ENCODE measurements at places on chromosomes 11 and 22. TPM values are rescaled to one million over a fixed set of nuclear protein-coding genes. Genes with fewer than 3 reads are reported as not detected.

- no peak overlapping the region for H3K27ac ChIP-seq
- DNase-seq, result no peak
- peaks cover 2% of the 10 kb centered on the region for H3K27me3 ChIP-seq
- H3K4me3 ChIP-seq, result no peak overlapping the region
- H3K4me1 ChIP-seq, result peaks cover 25% of the 10 kb centered on the region
Observed at GRCh38 chr22:36753916-36754315, 22.0 kb downstream of the IFT27 start.

- peaks cover 22% of the 10 kb centered on the region for H3K4me1 ChIP-seq
- H3K27me3 ChIP-seq, result no peaks in the 10 kb centered on the region
- H3K4me3 ChIP-seq, result no peak overlapping the region
- H3K27ac ChIP-seq, result peak overlapping the region; percentile 60
- no peak for DNase-seq
- H3K36me3 ChIP-seq, result no peaks in the 10 kb centered on the region
Observed at GRCh38 chr11:128720522-128720985, 26.7 kb downstream of the FLI1 start.

GRCh38 chr11:133903875-133904817 lies 52.6 kb downstream of the IGSF9B start:
- no peaks in the 10 kb centered on the region for H3K4me1 ChIP-seq
- no peaks in the 10 kb centered on the region for H3K36me3 ChIP-seq
- H3K4me3 ChIP-seq, result no peak overlapping the region
- no peak for DNase-seq
- no peak overlapping the region for H3K27ac ChIP-seq
- H3K27me3 ChIP-seq, result no peaks in the 10 kb centered on the region

- H3K27ac ChIP-seq, result no peak overlapping the region
- H3K27me3 ChIP-seq, result peaks cover 49% of the 10 kb centered on the region
- DNase-seq, result no peak
Observed at GRCh38 chr22:23068096-23068831, 2.1 kb upstream of the GNAZ start.

The OSM gene
- 0.19 TPM for total RNA-seq

DNA sequence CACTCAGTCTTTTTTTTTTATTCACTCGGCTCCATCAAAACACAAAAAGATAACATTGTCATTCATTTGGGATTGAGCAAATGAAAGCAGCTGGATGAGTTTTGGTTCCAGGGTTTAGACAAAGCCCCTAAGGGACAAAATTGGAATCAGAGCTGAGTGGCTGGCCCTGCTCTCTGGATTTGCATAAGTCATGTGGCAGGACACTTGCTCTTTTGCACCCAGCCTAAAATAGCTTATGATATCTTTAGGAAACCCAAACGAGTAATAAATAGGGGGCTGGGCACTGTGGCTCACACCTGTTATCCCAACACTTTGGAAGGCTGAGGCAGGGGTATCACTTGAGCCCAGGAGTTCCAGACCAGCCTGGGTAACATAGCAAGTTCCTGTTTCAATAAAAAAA lies 11.0 kb upstream of the TMEM121B start:
- H3K4me3 ChIP-seq, result no peak overlapping the region
- no peaks in the 10 kb centered on the region for H3K4me1 ChIP-seq

DNA sequence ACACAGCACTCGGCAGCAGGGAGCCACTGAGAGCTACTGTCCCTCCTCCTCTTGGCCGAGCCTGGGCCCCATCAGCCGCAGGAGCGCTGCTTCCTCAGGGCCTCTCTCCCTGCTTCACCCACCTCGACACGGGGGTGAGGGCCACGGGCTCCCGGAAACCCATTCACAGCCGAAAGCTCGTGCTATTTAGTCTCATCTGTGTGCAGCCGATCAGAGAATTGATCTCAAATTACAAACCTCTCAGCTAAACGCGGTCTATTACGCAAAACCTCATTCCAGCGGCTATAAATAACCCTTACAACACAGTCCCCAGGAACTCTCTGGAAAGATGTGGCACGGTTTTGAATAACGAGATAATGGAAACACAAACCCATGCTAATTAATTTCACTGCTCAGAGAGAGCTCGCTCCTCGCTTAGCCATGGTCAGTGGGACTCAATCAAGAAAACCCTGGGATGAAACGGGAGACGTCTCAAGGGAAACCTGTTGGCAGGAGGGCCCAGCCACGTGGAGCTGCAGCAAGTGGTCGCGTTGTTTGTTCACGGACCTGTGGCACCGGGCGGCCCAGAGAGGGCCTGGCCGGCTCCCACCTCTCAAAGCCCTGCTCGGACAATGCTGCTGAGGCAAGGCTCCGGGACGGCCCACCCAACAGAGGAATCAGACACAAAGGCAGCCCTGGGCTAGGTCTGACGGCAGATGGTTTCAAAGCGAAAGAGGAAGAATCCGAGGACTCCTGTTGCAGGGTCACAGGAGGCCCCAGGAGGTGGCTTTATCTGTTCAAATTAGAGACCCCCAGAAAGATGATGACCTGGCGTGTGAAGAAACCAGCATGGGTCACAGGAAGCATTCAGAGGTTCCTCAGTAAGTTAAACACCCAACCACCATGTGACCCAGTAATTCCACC lies 210.5 kb downstream of the CTTN start:
- no peak overlapping the region for H3K4me3 ChIP-seq
- H3K27me3 ChIP-seq, result no peaks in the 10 kb centered on the region
- H3K4me1 ChIP-seq, result no peaks in the 10 kb centered on the region
- DNase-seq, result no peak

The CCDC87 gene
- total RNA-seq, result 0.19 TPM

The GAS2 gene
- 0.15 TPM for total RNA-seq

DNA sequence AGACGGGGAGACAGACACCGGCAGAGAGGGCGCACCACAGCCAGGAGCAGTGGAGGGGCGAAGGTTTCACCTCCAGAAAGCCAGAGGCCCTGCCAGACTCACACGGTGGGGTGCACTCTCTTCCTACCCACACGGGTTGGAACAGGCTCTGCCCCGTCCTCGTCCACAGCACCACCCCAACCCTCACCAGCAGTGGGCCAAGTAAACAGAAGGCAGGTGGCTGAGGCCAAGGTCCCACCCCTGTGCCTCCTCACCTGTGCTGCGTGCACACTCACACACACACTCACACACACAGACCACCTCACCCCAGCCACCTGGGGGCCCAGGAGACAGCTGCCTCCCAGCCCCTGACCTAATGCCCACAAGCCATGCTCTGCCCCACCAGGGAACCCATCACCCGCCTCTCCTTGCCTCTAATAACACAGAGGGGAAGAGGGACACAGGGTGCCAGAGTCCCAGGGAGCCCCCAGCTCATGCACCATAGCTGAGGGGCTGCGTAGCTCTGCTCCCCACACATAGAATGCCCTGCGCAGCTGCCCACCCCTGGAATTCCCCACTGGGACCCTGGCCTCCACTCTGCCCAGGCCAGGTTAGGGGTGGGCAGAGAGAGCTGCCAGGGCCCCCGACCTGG lies 3.1 kb downstream of the CYB5R3 start:
- H3K4me1 ChIP-seq, result peaks cover 82% of the 10 kb centered on the region
- H3K36me3 ChIP-seq, result no peaks in the 10 kb centered on the region
- no peaks in the 10 kb centered on the region for H3K27me3 ChIP-seq
- H3K4me3 ChIP-seq, result peak overlapping the region; percentile 24
- peak overlapping the region; percentile 92 for H3K27ac ChIP-seq

GRCh38 chr11:44615913-44616791 lies 50.7 kb downstream of the CD82 start:
- peaks cover 13% of the 10 kb centered on the region for H3K36me3 ChIP-seq
- H3K4me3 ChIP-seq, result no peak overlapping the region
- H3K4me1 ChIP-seq, result peaks cover 16% of the 10 kb centered on the region
- H3K27ac ChIP-seq, result no peak overlapping the region
- DNase-seq, result no peak

DNA sequence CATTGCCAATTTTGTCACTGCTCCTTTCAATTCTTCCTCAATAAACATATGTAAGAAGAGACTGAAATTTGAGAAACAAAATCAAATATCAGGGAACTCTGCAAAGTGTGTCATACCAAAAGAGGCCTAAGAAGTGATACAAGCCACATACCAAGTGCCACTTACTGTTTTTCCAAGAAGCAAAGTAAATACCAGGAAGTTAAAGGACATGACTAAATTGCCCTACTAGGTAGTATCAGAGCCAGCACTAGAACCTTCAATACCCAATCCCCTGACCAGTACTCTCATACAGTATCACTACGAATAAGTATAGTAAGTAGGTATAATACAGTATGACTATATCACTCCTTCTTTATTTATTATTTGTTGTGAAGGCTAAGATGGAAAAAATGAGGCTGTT lies 13.6 kb downstream of the MAML2 start:
- no peak overlapping the region for H3K4me3 ChIP-seq
- H3K27ac ChIP-seq, result no peak overlapping the region
- DNase-seq, result no peak

- peaks cover 8% of the 10 kb centered on the region for H3K4me1 ChIP-seq
- no peak overlapping the region for H3K27ac ChIP-seq
- H3K36me3 ChIP-seq, result no peaks in the 10 kb centered on the region
- no peak for DNase-seq
Observed at GRCh38 chr22:39182478-39183030, 30.1 kb upstream of the CBX7 start.

DNA sequence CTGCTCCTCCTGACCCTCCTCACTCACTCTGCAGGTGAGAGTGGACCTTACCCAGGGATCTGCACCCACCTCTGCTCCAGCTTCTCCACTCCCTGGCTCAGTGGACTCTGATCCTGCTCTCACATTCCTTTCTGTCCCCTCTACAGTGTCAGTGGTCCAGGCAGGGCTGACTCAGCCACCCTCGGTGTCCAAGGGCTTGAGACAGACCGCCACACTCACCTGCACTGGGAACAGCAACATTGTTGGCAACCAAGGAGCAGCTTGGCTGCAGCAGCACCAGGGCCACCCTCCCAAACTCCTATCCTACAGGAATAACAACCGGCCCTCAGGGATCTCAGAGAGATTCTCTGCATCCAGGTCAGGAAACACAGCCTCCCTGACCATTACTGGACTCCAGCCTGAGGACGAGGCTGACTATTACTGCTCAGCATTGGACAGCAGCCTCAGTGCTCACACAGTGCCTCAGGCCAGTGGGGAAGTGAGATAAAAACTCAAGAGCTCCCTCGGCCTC lies 29.7 kb upstream of the VPREB1 start:
- H3K27me3 ChIP-seq, result no peaks in the 10 kb centered on the region
- no peak for DNase-seq
- H3K4me1 ChIP-seq, result no peaks in the 10 kb centered on the region
- no peak overlapping the region for H3K27ac ChIP-seq

GRCh38 chr11:72812967-72813739 lies 1.1 kb upstream of the ATG16L2 start:
- H3K4me1 ChIP-seq, result peaks cover 59% of the 10 kb centered on the region
- peak overlapping the region; percentile 93 for H3K27ac ChIP-seq
- no peaks in the 10 kb centered on the region for H3K27me3 ChIP-seq
- H3K36me3 ChIP-seq, result peaks cover 46% of the 10 kb centered on the region
- H3K4me3 ChIP-seq, result peak overlapping the region; percentile 91
- DNase-seq, result no peak

The LDLRAD3 gene
- 16.8 TPM for total RNA-seq

The CACNA1I gene
- total RNA-seq, result 0.38 TPM

GRCh38 chr11:88434333-88434976 lies 96.9 kb upstream of the CTSC start:
- H3K27me3 ChIP-seq, result no peaks in the 10 kb centered on the region
- DNase-seq, result no peak

DNA sequence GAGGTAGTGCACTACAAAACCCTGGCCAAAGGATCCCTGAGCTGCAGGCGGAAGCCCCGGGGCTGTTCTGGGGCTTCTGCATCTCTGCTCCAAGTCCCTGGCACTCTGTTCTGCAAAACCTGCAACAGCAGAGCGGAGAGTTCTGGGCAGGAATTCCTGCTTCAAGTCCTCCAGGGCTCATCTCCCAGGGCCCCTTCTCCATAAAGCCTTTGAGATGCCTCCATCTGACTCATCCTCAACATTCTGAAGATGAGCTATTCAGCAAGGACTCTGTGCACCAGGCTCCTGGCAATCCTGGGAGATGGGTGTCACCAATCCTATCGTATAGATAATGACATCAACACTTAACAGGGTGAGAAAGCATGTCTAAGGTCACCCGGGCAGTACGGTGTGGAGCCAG lies 19.3 kb downstream of the SYN3 start:
- peaks cover 4% of the 10 kb centered on the region for H3K4me1 ChIP-seq
- no peak overlapping the region for H3K27ac ChIP-seq
- H3K4me3 ChIP-seq, result no peak overlapping the region

DNA sequence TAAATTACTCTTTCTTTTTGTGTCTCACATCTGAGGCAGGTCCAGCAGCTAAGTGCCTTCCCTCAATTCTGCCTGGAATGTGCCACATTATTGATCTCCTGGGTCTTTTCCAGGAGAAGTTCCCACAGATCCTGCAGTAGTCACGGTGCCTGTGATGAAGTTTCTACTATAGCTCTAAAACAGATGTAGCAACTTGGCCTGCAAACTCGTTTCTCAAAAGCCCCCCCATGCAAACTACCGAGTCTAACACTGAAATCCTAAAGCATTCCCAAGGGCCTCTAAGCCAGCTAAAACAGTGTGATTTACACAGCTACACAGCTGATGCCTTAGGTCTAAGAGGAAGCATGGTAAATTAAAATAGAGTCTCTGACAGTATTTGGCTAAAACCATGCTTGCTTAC lies 54.3 kb downstream of the DDI1 start:
- no peaks in the 10 kb centered on the region for H3K27me3 ChIP-seq
- H3K4me3 ChIP-seq, result no peak overlapping the region

The CLNS1A gene
- 107 TPM for total RNA-seq

DNA sequence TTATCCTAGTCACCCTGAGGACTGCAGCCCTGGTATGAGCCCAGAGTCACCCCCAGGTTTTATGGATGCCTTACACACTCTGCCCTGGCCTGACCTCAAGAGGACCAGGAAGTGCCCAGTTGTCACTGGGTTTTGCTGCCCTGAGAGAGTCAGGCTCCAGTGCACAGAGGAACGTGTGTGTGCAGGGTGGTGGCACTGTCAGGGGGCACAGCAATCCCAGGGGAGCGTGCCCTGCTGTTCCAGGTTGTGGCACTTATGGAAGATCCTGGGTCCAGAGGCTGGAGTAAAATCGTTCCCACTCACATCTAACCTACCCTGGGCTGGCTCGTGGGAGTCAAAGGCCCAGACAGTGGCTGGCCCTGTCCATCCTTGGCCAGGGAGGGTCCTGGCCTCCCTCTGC lies 7.6 kb downstream of the APOBEC3A start:
- no peak overlapping the region for H3K4me3 ChIP-seq
- DNase-seq, result no peak
- no peaks in the 10 kb centered on the region for H3K27me3 ChIP-seq

The ASCL3 gene
- not detected for total RNA-seq

The PANX2 gene
- 4.5 TPM for total RNA-seq

The C11orf86 gene
- not detected for total RNA-seq

The KCNC1 gene
- not detected for total RNA-seq

The GGTLC3 gene
- total RNA-seq, result not detected

DNA sequence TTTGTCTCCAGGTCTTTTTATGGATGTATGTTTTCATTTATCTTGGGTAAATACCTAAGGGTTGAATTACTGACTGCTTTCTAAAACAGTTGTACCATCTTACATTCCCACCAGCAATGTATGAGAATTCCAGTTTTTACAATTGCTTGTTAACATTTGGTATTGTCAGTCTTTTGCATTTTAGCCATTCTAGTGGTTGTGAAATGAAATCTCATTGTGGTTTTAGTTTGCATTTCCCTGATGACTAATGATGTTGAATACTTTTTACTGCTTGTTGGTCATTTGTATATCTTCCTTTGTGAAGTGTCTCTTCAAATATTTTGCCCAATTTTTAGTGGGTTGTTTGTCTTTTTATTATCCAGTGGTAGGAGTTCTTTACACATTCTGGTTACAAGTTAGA lies 92.8 kb downstream of the ARFGAP2 start:
- H3K27ac ChIP-seq, result no peak overlapping the region
- no peaks in the 10 kb centered on the region for H3K36me3 ChIP-seq
- no peak for DNase-seq
- no peaks in the 10 kb centered on the region for H3K4me1 ChIP-seq
- H3K4me3 ChIP-seq, result no peak overlapping the region

The CELSR1 gene
- total RNA-seq, result 50.6 TPM

The KRTAP5-10 gene
- total RNA-seq, result not detected
